ENCODE measurements at places on chromosomes 16 and 17.

DNA sequence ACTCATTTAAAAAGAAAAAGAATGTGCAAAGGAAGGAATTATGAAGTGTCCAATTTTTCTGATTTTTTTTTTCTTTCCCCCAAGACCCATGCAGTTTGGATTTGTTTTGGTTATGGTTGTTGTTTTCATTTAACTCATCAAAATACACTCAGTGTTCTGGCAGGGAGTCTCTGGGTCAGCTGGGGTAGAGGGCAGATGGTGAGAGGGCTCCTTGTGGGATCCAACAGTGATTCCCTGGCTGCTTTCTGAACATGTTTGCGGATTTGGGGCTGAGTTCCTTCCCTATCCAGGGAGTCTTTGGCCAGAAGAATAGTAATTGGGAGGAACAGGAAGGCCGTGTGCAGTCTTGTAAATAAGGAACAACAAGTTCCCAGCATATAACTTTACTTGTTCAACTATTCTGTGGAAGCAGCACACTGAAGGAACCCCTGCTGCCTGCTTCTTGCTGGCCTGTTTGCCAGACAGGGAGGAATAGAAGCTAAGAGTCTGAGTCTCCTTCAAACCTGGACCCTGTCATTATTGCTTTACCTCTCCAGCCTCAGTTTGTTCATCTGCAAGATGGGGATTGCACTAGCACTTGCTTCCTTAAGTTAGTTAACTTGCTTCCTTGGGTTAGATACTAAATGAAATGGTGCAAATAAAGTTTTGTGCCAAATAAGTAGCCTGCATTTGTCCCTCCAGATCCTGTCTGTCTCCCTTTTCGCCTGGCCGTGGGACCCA is 32.1 kb downstream of the C17orf67 start:
- DNase-seq, result no peak

DNA sequence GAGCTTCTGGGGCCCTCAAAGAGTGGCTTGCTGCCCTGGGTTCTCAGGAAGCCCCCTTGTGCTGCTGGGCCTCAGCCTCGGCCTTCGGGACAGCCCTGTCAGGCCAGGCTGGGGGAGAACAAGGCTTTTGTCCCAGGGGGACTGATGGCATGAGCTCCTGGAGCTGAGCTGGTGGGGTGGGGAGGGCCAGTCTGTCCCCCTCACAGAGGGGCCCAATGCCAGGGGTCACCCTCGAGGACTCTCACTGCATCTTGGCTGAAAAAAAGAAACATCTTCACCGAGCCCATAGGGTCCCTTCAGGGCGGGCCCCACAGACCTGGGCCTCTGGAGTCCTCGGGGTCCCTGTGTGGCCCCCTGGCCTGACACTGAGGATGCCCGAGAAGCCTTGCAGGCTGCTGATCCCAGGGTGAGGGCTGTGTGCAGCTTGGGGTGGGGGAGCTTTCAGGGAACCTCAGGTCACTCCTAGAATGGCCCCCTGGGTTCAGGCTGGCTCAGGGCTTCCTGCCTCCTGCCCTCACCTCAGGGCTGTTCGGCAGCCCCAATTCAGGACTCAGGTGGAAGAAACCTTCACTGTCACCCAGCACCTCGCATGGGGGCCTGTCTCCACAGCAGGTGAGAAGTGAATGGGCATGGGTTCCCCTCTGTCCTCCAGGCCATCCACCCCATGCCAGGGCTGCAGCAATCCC is 90.5 kb downstream of the TNFRSF13B start:
- no peak for DNase-seq

GRCh38 chr16:60739737-60740683 is 1296.2 kb downstream of the CDH8 start:
- DNase-seq, result no peak

GRCh38 chr17:50359005-50359699 is 13.2 kb downstream of the XYLT2 start:
- no peak for DNase-seq

DNA sequence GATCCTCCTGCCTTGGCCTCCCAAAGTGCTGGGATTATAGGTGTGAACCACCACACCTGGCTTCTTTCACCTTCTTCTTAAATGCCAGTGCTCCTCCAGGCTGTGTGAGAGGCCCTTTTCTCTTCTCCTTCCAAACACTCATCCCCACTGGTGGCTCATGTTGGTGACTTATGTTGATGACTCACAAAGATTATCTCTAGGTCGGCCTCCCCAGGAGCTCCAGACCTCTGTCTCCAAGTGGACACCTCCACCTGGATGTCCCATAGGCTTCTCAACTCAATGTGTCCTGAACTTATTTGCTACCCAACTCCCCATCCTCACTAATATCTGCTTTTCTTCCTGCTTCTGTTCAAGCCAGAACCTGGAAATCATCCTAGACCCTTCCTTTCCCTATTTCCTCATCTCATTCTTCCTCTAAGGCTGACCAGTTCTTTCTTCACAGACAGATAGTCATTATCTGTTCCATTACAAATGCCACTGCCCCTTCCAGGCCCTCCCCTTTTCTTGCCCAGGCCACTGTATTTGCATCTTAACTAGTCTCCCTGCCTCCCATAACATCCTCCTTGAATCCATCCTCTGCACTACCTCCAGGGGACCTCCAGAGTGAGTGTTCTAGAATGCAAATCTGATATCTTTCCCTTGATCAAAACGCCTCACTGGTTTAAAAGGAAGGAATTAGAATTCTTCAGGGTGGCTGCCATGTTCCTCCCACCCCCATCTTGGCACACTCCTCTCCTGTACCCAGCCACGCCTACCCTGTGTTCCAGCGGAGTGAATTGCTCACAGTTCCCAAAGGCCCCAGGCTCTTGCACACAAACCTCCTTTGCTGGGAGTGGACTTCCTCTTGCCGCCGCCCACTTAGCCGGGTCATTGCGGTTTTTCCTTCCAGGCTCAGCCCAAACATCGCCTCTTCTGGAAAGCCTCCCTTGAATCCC is 34.8 kb upstream of the FBXO47 start:
- no peak for DNase-seq

DNA sequence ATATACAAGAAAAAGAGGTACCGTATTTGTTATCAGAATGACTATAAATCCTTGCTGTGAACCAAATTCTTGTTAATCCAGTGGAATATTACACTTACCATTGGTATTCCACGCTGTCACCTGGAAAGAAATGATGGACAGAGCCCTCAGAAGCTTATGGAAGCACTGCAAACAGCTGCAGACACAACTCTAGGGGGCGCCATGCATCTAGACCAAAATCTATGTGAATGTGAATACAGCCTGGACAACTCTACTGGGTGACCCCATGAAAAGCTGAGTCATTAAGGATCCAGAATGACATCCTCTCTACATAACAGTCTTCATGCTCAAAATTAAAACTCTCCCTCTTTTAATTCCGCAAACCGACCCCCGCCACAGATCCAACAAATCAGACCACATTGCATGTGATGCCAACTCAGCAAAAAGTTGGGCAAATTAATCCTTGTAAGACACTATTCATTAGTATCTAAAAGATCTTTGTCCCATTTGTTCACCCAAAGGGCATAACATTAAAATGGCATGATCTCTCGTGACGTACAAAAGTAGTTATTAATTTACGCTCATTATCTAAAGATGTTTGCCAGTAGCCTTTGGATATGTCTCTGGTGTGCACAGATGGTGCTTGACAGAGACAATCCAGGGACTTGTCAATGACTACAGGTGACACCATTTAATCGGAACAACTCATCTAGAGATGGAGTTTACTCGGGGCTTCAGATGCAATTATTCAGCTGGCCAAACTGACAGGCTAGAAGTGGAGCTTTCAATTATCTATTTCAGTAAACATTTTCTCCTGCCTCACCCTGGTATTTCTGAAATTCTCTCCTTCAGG is 552.7 kb upstream of the PSMD7 start:
- DNase-seq, result no peak

- no peak for DNase-seq
Measured at GRCh38 chr16:50797456-50797855, 55.6 kb downstream of the CYLD start.

- DNase-seq, result no peak
Measured at GRCh38 chr16:85248342-85248741, 136.1 kb upstream of the CIBAR2 start.

DNA sequence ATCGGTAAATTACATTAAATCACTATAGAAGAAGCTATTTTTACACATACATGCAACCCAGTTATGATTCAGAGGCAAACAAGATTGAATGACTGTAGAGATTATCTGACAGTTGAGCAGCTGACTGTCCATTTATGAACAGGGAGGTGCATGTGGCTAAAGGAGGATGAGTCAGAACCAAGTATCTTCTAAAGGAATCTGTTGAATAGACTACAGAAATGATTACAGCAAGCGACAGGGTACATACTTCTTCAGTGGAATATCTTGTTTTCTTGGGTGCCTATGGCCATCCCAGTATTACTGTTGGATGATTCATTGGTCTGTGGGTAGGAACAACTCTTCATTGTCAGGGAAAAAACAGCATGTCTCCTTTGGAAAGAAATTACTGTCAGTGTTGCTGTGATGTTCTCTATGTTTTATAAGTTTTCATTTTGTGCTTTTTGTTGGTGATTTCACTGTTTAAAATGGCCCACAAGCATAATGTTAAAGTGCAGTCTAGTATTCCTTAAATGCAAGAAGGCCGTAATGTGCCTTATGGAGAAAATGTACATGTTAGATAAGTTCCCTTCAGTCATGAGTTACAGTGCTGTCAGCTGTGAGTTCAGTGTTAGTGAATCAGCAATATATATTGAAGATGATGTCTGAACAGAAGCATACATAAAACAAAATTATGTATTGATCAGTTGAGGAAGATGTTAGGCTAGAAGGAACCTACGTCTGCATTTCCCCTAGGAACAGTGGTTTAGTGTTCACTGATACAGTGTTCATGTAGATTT is 27.0 kb downstream of the CBFB start:
- DNase-seq, result no peak

- DNase-seq, result no peak
Measured at GRCh38 chr17:45052052-45052772, 780 bp upstream of the DCAKD start.

- DNase-seq, result no peak
Measured at GRCh38 chr16:68636818-68637217, 8.3 kb upstream of the CDH3 start.

GRCh38 chr17:82835122-82835521 is 4.7 kb downstream of the ZNF750 start:
- no peak for DNase-seq

Measured in cortex of kidney (tissue), 1 donor.